ENCODE measurements at places on chromosomes 3 and 15.

DNA sequence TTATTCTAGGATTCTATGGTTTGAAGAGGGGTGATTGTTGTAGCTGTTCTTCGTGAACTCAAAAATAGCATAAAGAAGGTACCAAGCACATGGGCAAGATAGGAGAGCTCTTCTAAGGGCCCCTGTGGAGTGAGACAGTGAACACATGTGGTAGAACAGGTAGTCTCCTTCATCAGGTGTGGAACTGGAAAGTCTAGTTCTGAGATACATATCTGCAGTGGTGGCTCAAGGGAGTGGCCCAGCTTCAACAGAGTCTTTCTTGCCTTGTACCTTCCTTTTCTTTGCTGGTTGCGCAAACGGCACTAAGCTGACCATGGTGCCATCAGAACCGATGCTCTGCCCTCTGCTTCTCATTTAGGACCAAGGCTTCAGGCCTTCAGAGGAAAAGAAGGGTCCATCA, 65.2 kb downstream of the CERS3 start:
- no peak for DNase-seq

DNA sequence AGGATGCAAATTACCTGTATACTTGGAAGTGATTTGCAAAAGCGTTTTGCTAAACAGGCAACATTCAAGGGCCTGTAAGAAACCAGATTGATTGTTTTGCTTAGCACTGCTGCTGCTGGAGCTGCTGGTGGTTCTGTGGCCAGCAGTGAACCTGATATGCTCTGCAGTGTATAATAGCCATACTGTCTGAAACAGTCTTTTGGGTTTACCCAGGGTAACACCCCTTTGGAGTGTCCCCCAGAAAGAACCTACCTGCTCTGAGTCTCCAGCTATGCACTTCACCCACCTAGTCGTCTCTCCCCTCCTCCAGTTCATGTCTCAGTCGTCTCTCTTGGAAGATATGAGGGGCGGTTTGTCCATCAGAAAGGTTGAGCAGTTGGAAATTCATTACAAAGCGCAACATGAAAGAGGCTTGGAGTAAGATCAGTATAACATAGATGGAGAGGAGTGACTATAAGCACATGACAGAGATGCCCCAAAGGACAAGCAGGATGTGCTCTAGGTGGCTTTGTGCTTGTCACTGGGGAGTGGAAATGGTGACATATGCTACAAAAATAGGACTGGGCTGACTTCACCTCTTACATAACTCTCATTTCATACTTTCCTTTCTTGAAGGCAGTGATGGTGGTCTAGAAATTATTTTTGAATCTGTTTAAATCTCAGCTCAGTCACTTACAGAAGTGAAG, 3.8 kb downstream of the MKRN2 start:
- DNase-seq, result no peak

DNA sequence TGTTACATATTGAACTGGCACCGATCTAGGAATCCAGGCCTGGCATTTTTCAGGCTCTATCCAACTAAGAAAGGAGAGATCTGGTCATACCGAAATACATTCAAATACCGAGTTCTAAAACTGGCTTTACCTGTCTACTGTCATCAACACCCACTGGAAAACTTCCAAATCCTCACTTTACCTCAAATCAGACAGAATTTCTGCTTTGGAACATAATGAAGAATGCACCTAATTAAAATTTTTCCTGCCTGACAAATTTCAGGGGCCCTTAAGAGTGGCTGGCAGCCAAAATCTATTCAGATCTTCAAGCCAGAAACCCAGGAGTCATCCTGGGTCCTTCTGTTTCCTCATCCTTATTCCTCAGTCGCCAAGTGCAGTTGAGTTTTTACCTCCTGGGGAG, 198.6 kb upstream of the FEZF2 start:
- no peak for DNase-seq

GRCh38 chr15:64804619-64805018, 20.8 kb downstream of the PIF1 start:
- DNase-seq, result no peak

- no peak for DNase-seq
These were observed 238.2 kb upstream of the C2CD4B start for GRCh38 chr15:62403164-62403809.

GRCh38 chr3:116338713-116339112, 106.6 kb downstream of the LSAMP start:
- no peak for DNase-seq

DNA sequence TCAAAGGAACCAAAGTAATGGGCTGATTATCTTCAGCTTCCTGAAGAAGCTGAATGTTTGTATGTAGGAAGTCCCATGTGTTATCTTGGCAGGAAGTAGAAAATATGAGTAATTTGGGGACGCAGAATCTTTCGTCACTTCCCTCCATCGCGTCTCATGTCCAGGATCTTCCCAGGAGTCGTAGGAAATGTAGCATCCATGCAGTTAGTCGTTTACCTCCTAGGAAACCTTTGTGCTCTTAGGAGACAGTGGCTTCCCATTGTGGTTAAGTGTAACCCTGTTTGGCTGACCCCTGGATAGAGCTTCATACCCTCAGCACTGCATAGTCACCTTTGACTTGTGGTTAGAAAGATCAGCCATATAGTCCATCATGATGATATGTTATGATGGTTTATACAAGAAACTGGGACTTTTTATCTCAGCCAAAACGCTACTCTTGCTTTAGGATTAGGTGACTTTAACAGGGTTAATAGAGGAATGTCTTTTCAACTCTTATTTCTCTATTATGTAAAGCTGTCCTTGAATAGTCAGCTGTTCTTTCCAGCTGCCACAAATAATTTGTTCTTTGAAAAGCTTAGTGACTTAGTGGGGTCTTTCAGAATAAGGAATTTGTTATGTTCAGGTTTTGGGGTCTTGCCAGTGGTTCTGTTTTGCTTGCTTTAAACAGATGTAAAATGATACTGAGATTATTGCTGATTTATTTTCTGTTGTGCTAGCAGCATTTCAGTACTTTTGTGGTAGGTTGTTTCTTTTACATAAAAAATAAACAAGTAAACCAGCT, 92.2 kb downstream of the KLHL25 start:
- DNase-seq, result no peak

DNA sequence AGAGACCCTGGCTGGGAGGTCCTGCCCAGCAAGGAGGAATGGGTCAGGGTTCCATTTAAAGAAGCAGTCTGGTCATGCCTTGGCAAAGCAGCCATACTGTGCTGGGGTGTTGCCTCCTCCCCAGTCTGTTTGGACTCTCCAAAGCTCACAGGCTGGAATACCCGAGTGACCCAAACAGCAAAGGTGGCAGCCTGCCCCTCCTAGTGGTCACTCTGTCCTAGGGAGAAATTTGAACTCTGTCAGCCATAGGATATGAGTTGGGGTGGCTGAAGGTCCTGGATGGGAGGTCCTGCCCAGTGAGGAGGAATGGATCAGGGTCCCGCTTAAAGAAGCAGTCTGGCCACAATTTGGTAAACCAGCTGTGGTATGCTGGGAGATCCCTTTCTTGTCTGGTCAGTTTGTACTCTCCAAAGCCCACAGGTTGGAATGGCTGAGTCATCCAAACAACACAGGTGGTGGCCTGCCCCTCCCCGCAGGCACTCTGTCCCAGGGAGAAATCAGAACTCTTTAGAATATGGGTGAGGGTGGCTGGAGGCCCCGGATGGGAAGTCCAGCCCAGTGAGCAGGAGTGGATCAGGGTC, 45.0 kb downstream of the CCR1 start:
- no peak for DNase-seq

GRCh38 chr3:193039058-193039457, 121.4 kb upstream of the MB21D2 start:
- no peak for DNase-seq

DNA sequence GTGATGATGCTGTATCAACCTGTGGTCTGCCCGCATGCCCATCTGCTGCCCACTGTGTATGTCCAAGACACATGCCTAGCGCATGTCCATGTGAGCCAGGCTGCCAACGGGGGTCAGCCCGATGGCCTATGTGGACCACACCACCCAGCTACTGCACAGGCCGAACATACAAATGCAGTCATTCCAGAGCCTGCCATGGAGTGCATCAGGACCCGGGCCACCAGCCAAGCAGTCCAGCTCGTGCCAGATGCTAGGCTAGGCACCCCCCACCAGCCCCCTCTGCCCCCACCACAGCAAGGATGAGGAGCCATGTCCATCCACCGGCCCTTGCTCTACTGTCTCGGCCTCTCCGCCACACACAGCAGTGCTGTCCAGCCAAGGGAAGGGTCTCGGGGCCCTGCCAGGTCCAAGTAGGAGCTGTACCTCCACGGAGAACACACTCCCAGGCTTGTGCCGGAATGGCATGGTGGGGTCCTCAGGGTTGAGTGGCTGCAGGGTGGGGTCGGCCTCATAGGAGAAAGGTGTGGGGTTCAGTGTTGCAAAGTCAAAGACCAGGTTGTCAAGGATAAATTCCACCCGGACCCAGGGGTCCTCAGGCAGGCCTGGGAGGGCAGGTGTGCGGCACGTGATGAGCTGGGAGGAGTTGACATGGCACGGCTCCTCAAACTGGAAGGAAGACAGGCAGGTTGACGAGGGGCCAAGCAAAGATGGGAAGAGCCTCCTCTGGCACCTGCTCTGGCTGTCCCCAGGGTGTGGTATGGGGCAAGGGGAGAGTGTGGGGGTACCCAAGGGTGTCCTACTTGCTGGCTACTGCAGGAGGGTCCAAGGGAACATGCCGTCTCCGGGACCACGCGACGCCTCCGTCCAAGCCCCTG, 15.3 kb downstream of the PLXNB1 start:
- no peak for DNase-seq

DNA sequence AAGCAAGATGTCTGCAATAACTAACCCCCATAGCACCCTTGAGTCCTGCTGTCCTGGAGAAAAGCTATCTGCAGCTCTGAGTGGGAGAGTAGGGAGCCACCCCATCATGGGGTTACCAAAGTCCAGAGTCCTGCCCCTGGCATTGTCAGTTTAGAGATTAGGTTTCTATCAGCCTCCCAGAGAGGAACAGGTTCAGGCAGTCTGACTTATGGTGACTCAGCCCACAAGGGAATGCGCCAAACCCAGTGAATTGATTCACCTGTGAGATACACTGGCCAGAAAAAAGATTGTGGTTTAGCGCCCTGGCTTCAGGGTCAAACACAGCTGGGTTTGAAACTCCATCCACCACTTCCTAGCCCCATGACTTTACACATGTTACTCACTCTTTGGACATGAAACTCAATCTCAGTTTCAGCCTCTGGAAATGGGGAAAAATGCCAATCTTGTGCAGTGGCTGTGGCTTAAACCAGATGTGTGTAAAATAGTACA, 263.6 kb upstream of the HES1 start:
- no peak for DNase-seq

- no peak for DNase-seq
These were observed 10.5 kb downstream of the ABI3BP start for GRCh38 chr3:100982710-100983109.

DNA sequence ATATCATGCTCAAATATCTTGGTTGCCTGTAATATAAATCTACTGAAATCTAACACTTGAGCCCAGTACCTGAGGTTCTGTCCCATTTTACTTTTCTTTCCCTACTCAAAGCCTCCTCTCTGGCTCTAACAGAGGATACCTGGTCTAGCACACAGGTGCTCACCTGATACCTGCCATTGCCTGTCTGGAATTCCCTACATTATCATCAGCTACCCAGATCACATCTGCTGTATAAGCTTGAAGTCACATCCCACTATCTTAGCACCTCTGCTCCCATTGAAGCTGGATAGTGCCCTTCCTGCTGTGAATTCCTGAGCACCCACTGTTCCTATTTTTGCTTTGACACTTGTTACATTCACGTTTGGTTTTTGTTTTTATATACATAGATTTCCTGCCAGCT, 30.5 kb downstream of the GYG1 start:
- DNase-seq, result no peak

DNA sequence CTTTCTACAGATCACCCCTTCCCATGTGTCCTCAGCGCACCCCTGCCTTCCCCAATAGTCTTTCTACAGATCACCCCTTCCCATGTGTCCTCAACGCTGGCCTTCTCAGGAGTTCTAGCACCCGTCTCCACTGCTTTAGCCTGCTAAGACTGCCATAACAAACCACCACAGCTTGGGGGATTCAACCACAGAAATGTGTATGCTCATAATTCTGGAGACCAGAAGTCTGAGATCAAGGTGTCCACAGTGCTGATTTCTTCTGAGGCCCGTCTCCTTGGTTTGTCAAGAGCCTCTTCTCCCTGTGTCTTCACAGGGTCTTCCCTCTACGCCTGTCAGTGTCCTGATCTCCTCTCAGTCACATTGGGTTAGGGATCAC, 68.1 kb upstream of the CGNL1 start:
- DNase-seq, result no peak

- DNase-seq, result no peak
These were observed 29.7 kb downstream of the TRAK1 start for GRCh38 chr3:42120866-42121265.

DNA sequence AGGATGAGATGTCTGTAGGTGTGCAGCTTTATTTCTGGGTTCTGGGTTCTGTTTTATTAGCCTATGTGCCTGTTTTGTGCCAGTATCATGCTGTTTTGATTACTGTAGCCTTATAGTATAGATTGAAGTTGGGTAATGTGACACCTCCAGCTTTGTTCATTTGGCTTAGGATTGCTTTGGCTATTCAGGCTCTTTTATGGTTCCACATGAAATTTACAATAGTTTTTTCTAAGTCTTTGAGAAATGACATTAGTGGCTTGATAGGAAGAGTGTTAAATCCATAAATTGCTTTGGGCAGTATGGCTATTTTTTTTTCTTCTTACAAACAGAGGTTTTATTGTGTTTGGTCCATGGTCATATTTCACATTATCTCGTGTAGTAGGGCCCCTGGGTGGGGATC, 285.8 kb upstream of the GADL1 start:
- no peak for DNase-seq

GRCh38 chr3:100993309-100993708, at the start of gene ABI3BP:
Gene ABI3BP, minus strand, starts transcription at chr3:100993421. Its CDS starts 37 bp downstream, at chr3:100993384.
- DNase-seq, result no peak

- DNase-seq, result no peak
These were observed 71.2 kb upstream of the SOX14 start for GRCh38 chr3:137692803-137693431.

- no peak for DNase-seq
These were observed 180.4 kb upstream of the CTNNB1 start for GRCh38 chr3:41018855-41019254.

GRCh38 chr3:4471907-4472306, 4.8 kb upstream of the SUMF1 start:
- no peak for DNase-seq

- DNase-seq, result no peak
These were observed 184.0 kb downstream of the IGSF11 start for GRCh38 chr3:118850687-118851086.

DNA sequence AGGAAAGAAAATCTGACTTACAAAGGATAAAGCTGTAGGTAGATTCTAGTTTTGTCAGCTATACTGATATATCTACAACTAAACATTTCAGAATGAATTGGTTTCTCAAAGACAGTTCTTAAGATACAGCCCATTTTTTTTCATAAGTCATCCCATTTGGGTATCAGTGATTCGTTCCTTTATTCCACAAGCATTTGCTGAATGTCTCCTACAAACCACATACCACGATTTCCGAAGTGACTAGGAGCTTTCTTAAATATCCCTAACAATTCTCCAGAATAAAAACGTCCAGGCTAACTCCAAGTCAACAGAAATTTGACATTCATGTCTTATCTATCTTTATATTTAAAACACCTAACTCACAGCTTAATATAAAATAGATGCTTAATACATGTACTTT, 59.8 kb downstream of the TP53BP1 start:
- no peak for DNase-seq

GRCh38 chr3:169953462-169954141, 13.0 kb upstream of the SEC62 start:
- DNase-seq, result no peak

All from stimulated activated CD8-positive, alpha-beta memory T cell treated with anti-CD3 and anti-CD28 coated beads, Interleukin-4, amount 100 ng/mL, for 1 hour (primary cell).